Activated CD4-positive, alpha-beta T cell treated with anti-CD3 and anti-CD28 coated beads, Interleukin-2, amount 10 ng/mL, durations not matched to agents 24 days and 14 days (primary cell): ENCODE measurements at places on chromosomes 3 and 15.

DNA sequence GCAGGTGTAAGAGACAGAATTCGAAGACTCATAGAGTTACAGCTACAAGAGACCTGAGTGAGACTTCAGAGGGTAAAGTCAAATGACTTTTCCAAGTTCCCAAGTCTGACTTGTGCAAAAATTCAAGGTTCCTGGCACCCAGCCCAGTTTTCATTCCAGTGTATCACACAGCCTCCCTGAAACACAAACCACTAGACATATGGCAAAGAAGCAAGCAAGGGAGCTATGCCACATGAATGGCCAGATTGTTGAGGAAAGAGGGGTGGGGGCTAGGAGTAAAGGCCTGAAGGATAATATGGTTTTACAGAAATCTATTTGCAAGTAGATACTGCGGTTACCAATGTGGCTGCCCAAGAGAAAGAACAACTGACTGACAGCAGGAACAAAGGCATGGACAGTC lies 301.2 kb downstream of the MECOM start:
- H3K27me3 ChIP-seq: peaks cover 5% of the 10 kb centered on the region
- no peak overlapping the region for H3K27ac ChIP-seq
- H3K4me1 ChIP-seq: no peaks in the 10 kb centered on the region
- H3K4me3 ChIP-seq: no peak overlapping the region
- DNase-seq: no peak
- H3K36me3 ChIP-seq: no peaks in the 10 kb centered on the region

DNA sequence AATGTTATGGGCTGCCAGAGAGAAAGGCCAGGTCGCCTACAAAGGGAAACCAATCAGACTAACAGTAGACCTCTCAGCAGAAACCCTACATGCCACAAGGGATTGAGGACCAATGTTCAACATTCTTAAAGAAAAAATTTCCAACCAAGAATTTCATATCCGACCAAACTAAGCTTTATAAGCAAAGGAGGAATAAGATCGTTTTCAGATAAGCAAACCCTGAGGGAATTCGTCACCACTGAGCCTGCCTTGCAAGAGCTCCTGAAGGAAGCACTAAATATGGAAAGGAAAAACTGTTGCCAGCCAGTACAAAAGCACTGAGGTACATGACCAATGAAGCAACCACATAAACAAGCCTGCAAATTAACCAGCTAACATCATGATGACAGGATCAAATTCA lies 33.1 kb downstream of the PYGO1 start:
- H3K27me3 ChIP-seq: no peaks in the 10 kb centered on the region
- H3K27ac ChIP-seq: no peak overlapping the region
- H3K4me1 ChIP-seq: no peaks in the 10 kb centered on the region
- H3K36me3 ChIP-seq: no peaks in the 10 kb centered on the region
- DNase-seq: no peak

GRCh38 chr3:87173071-87173470 lies 54.0 kb upstream of the CHMP2B start:
- no peak overlapping the region for H3K27ac ChIP-seq
- no peaks in the 10 kb centered on the region for H3K27me3 ChIP-seq
- no peak overlapping the region for H3K4me3 ChIP-seq
- no peaks in the 10 kb centered on the region for H3K4me1 ChIP-seq

DNA sequence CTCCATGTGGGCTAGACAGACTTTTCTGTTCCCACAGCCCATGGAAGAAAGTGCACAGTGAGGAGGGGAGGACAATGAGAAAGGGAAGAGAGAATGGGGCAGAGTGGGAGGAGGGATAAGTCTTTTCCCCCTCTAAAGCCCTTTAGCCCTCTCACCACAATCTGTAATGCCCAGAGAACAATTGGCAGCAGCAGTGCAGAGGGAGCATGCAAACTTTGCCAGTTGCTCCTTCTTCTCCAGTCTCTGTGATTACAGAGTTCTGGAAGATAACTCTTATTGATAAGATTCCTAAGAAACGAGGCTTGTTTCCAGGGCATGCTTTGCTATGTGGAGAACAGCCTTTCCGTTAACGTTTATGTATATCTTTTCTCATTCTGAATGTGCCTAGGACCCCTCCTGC lies 50.0 kb upstream of the FMN1 start:
- H3K27me3 ChIP-seq: peaks cover 7% of the 10 kb centered on the region
- H3K36me3 ChIP-seq: no peaks in the 10 kb centered on the region
- H3K27ac ChIP-seq: no peak overlapping the region
- H3K4me1 ChIP-seq: no peaks in the 10 kb centered on the region
- DNase-seq: no peak
- H3K4me3 ChIP-seq: no peak overlapping the region

DNA sequence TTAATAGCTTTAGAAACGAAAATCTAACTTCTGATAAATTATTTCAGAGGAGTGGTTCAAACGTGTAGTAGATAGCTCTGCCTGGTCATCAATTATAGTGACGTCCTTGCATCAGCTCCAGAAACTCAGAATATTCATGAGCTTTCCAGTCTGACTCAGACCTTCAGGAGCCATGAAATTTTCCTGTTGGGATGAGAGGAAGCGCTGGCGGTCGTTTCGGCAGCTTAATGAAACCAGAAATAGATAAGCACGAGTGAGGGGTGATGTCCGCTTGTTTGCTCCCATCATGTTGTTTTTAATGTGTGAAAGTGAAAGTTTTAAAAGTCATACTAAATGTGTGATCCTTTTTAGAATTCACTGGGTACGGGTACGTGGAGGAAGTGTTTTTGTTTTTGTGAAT lies 141.1 kb downstream of the PGPEP1L start:
- no peak for DNase-seq
- H3K27ac ChIP-seq: peak overlapping the region; percentile 93
- H3K27me3 ChIP-seq: no peaks in the 10 kb centered on the region
- H3K4me1 ChIP-seq: peaks cover 28% of the 10 kb centered on the region
- peak overlapping the region; percentile 87 for H3K4me3 ChIP-seq

DNA sequence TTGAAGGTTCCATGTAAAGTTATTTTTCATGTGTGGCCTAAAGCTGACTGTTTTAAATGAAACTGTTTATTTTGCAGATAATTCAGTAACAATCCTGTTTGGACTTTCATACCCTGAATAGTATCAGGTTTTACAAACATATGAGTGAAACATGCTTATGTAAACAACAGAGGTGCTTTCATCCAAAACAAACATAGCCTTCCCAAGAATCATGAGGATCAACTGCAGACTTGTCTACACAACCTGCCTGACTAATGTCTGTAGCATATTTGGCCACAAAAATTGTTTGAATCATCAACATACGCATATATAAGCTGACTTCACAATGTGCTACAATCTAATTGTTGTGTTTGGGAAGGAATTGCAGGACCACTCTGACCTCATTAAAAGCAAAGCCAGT lies 190.4 kb downstream of the DIPK2A start:
- no peak overlapping the region for H3K27ac ChIP-seq
- H3K4me1 ChIP-seq: no peaks in the 10 kb centered on the region
- no peak overlapping the region for H3K4me3 ChIP-seq
- no peak for DNase-seq
- no peaks in the 10 kb centered on the region for H3K36me3 ChIP-seq
- no peaks in the 10 kb centered on the region for H3K27me3 ChIP-seq

DNA sequence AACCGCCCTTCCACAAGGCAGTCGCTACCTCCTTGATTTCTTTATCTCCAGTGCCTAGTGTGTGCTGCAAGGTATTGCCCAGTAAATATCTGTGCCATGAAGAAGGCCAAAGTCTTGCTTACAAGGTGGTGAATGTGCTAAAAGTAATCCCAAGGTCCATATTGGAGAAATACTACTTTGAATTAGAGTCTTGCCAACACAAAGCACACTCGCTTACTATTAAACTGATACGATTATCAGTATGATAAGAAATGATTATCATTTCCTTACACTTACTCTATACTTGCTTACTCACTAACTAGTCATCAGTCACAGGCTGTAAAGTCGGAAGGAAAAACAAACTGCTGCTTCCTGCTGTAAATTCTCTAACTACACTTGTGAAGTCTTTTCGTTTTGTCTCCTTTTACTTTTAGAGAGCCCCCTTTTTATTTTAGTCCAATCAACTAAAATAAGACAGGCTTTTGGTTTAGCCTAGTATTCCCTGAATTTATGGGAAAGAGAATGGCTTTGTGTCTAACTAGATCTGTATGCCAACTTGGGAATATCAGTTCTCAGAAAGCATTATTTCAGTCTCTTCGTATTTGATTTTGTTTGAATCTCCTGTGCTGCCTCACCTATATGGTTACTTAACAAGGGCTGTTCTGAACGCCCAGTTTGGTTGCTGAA lies 107.1 kb upstream of the TSC22D2 start:
- no peak overlapping the region for H3K27ac ChIP-seq
- no peak overlapping the region for H3K4me3 ChIP-seq
- H3K4me1 ChIP-seq: no peaks in the 10 kb centered on the region
- DNase-seq: no peak
- peaks cover 40% of the 10 kb centered on the region for H3K27me3 ChIP-seq

DNA sequence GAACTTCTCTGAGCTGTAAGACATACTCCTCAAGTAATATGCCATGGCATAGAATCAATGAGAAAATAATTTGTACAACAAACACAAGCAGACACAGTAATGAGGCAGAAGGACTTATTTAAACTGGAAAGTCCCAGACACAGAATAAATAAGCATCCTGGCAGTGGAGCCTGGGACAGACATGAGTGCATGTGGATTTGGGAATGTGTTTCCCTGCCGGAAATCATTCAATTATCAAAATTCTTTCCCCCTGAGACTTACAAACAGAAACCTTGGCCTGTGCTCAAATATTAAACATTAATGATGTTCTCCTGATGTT lies 520.1 kb downstream of the ROBO1 start:
- H3K36me3 ChIP-seq: no peaks in the 10 kb centered on the region
- no peaks in the 10 kb centered on the region for H3K27me3 ChIP-seq
- DNase-seq: no peak
- H3K4me3 ChIP-seq: no peak overlapping the region
- no peak overlapping the region for H3K27ac ChIP-seq

GRCh38 chr3:132879656-132880055 lies 157.4 kb upstream of the NPHP3 start:
- no peak for DNase-seq
- H3K27me3 ChIP-seq: peaks cover 2% of the 10 kb centered on the region
- H3K27ac ChIP-seq: no peak overlapping the region
- H3K36me3 ChIP-seq: no peaks in the 10 kb centered on the region
- no peak overlapping the region for H3K4me3 ChIP-seq

DNA sequence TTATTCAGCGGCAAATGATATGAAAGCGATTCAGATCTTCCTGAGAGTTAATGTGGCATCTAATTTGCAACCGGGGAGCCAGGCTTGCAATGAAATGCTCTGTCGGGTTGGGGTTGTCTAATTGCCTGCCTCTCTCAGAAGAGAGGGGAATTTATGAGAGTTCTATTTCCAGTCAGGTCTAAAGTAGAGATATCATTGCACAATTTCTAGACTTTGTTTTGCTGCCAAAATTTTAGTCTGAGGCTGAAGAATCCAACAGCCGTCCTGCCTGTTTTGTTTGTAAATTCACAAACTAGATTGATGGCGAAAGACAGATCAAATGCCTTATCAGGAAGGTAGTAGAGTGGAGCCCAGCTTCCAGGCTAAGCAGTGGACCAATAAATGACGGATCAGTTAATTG lies 610 bp downstream of the LIPC start:
- H3K4me3 ChIP-seq: no peak overlapping the region
- no peak for DNase-seq
- H3K27ac ChIP-seq: no peak overlapping the region
- H3K4me1 ChIP-seq: peaks cover 4% of the 10 kb centered on the region

DNA sequence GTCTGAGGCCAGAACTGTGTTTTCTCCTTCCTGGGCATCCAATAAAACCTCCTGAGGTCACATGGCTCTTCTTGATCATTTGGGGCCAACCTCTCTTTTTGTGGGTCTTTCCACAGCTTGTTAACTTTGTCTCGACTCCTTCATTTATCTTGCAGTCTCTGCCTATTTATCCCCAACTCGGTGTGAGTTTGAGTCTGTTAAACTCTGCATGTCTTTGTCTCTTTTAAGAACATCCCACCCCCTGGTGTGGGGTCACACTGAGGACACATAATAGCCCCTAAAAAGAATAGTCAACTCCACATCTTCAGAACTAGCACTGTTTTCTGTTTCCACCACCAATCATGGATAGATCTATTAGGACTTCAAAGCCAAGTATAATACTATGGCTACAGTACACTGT lies 187.2 kb downstream of the TLE3 start:
- H3K36me3 ChIP-seq: no peaks in the 10 kb centered on the region
- H3K4me1 ChIP-seq: no peaks in the 10 kb centered on the region
- no peak overlapping the region for H3K4me3 ChIP-seq

DNA sequence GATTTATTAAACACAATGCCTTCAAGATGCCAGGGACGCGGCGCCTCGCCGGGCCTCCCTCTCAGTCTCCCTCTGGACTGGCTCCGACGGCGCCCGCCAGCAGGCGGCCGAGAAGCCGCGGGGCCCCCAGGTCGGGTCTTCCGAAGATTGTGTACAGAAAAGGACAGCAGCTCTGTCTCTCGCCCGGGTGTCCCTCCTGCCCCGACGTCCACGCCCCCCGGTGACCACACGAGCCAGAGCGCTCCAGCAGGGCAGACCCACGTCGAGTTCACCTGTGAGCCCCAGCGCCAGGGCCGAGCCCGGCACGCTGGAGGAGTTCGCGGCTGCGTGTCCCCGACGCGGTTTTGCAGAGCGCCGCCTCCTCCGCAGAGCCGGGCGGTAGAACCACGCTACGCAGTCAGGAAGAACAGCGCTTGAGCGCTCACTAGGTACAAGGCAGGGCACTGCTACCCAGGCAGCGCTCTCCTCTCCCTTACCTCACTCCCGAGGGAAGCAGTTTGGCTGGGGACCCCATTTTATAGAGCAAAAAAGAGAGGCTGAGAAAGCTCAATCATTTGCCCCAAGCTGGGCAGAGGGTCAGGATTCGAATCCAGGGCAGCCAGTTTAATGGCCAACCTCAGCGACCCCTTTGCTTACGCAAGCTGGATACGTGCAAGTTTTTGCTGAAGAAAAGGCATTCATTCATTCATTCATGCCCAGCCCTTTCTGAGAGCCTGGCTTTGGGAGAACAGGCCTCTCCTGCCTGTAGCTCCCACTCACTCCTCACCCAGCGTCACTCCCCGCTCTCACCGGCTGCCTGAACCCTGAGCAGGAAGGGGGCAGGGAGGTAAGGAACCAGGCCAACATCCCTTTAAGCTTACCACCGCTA lies 3.0 kb upstream of the TLE3 start:
- peak overlapping the region; percentile 92 for H3K4me3 ChIP-seq
- H3K4me1 ChIP-seq: peaks cover 34% of the 10 kb centered on the region
- H3K36me3 ChIP-seq: peaks cover 8% of the 10 kb centered on the region
- H3K27me3 ChIP-seq: peaks cover 40% of the 10 kb centered on the region
- no peak overlapping the region for H3K27ac ChIP-seq

- DNase-seq: no peak
- no peaks in the 10 kb centered on the region for H3K27me3 ChIP-seq
- no peak overlapping the region for H3K27ac ChIP-seq
These were observed 53.8 kb upstream of the CPB1 start for GRCh38 chr3:148773805-148774204.
